ENCODE measurements at places on chromosomes 2 and 18.

DNA sequence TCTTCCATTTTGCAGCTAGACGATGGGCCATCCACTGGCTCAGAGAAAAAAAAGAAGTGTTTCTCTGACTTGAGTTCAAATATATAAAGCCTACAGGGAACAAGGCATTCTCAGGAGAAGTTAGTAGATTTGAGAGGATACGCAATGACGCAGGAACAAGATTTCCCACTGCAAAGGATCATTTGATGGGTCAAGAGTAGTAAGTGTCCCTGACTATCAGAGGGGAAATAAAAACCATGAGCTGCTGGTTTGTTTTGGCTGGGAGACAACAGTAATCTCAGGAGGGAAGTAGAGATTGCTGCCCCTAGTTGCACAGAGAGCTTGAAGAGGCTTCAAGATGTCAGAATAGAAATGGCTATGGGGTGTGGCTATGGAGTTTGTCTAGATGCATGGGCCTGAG lies 22.3 kb upstream of the MYO1B start:
- no peak for DNase-seq

- no peak for DNase-seq
Measured at GRCh38 chr18:50079571-50080295, 115.2 kb downstream of the MYO5B start.

DNA sequence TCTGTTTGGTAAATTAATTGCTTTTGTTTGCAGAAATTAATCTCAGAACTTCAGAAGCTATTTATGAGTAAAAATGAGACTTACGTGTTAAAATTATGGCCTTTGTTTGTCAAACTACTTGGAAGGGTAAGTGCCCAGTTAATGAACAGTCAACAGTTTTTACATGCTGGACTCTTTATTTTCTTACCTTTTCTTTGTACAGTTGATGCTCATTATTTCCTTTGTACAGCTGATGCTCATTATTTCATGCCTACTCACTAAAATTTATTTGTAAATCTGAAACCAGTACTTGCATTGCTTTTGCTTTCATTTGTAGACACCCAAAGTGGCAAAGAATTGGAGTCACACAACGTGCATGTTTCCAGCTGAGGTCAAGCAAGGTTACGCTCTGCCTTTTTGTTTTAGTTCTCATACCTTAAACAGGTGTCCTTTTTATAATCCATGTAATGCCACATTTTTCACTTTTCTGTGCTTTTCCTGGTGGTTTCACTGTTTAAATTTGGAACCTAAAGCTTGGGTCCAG lies 13.3 kb downstream of the RIF1 start:
- no peak for DNase-seq

- no peak for DNase-seq
Measured at GRCh38 chr2:6926071-6926732, 9.0 kb downstream of the RNF144A start.

GRCh38 chr2:189069855-189070619 lies 95.9 kb downstream of the COL3A1 start:
- DNase-seq: no peak

Data from HuH-7.5 (cell line).